Stimulated activated naive CD8-positive, alpha-beta T cell treated with anti-CD3 and anti-CD28 coated beads, Interleukin-15, Interleukin-2, amounts not matched to agents 100 U/mL and 50 U/mL, for 24 hours (primary cell): ENCODE measurements at places on chromosomes 2 and 18.

- no peak for DNase-seq
Measured at GRCh38 chr2:31411771-31412170, 2.8 kb downstream of the XDH start.

DNA sequence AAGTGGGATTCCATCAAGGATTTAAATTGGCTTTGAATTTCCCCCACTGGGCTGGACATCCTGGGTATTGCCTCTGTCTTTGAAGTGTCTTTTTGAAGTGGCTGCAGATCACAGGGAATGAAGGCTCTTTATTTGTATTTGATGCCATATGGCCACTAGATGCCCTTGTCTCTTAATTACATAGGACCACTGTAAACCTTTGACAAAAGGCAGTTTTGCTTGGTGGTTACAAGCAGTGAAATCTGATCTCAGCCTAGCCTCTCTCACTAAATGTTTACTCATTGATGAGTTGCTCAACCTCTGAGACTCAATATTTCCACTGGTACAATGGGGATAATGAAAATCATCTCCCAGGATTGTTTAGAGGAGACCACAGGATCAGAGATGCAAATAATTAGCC is 102.2 kb downstream of the INSIG2 start:
- DNase-seq, result no peak

- no peak for DNase-seq
Measured at GRCh38 chr2:159225025-159226016, 61.2 kb downstream of the WDSUB1 start.

DNA sequence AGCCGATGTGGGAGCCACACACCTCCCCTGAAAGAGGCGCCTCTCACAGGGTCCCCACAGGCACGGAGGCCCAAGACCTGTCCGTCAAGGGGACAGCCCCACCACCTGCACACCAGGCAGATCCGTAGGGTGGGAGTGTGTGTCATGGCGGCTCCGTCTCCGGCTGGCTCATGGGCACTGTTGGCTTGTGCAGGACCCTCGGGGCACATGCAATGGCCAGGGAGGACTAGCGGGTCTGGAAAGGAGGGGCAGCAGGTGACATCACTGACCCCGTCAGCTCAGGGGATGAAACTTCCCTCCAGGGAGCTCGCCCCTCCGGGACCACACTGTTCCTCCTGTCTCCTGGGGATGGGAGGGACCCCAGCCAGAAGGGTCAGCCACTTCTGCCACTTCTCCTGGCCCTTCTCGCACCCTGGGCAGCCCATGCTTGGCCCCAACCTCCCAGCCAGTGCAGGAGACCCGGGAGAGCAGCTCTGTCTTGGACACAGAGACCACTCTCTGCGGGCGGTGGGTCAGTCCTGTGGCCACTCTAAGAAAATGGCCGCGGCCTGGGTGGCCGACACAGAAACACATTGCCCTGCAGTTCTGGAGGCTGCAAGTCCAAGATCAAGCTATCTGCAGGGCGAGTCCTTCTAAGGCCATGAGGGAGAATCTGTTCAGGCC is 75.1 kb upstream of the TWIST2 start:
- DNase-seq, result no peak

GRCh38 chr2:107027205-107027604 is 141.2 kb upstream of the ST6GAL2 start:
- DNase-seq, result no peak

DNA sequence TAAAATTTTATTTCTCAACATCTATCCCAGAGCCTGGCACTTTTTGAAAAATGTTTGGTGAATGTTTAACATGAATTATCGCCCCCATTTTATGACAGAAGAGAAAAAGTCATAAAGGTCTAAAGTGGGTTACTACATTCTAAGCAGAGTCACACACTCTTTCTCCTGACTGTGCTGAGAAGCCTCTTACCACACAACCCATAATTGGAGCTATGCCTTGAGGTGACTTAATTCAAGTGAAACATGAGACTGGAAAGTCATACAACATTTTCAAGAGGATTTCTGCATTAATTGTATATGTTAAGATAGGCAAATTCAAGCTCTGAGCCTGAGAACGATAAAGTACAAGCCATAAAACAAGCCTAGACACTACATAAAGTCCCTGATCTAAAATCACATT is 3.1 kb upstream of the DSEL start:
- DNase-seq, result no peak

DNA sequence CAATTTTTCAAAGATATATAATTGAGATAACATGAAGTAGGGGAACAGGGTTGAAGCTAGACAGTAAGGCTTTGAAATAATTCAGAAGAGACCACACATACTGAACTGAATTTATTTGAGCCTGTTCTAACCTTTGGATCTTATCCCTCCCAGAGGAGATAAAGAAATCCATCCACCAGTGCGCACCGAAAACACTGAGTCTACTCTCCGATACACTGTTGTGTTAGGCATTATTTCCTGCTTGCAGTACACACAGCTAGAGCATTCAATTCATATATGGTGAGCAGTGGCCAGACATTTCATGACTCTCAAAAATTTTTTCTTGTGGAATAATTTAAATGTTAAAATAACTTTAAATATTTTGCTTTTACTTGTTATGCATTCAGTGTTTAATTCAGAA is 342.7 kb downstream of the GPD2 start:
- DNase-seq, result no peak

DNA sequence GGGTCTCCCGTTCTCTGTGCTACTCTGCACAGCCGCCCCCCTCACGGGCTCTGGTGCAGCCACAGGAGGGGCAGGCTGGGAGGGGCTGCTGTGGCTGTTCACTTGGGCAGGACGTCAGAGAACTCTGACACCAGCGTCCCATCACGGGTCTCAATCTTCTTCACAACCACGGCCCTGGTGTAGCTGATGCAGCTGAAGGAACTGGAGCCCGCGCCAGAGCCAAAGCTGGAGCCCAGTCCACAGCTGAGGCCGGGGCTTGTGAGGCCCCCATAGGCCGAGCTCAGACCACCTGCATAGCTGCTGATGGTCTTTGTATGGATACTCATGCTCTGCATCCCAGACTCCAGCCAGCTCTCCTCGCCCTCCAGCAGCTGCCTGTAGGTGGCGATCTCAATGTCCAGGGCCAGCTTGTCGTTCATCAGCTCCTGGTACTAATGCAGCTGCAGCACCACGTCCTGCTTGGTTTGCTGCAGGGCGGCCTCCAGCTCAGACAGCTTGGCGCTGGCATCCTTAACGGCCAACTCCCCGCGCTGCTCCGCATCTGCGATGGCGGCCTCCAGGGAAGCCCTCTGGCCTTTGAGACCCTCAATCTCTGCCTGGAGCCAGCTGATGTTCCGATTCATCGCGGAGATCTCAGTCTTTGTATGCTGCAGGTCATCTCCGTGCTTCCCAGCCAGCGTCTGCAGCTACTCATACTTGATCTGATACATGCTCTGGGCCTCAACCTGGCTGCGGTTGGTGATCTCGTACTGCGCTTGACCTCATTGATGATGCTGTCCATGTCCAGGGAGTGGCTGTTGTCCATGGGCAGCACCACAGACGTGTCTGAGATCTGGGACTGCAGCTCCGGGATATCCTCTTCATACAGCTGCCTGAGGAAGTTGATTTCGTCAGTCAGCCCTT is 7.4 kb upstream of the DUSP19 start:
- peak; percentile 8 for DNase-seq

GRCh38 chr2:230866756-230867523 is 2.2 kb downstream of the ITM2C start:
- DNase-seq, result peak; percentile 77

GRCh38 chr2:172375251-172375650 is 52.1 kb upstream of the ITGA6 start:
- no peak for DNase-seq

GRCh38 chr2:67399831-67400489 is 2.8 kb downstream of the ETAA1 start:
- DNase-seq, result no peak

GRCh38 chr2:170465241-170465640 is 249.9 kb upstream of the SP5 start:
- DNase-seq, result no peak

DNA sequence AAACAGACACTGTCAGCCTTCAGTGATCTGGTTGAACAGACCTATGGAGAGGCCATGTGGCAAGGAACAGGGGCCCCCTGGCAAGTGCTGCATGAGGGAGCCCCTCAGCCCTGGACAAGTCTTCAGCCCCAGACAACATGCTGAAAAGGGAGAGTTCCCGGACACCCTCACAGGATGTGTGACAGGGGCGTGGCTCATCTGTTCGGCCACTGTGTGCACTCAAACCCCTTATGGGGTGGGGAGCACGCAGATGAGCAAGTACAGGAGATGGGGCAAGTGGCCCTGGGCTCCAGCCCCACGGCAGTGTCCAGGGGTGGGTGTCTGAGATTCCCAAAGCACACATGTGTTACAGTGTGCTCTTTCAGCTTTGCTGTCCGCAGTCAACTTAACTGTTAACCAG is 35.4 kb upstream of the MPPE1 start:
- no peak for DNase-seq

DNA sequence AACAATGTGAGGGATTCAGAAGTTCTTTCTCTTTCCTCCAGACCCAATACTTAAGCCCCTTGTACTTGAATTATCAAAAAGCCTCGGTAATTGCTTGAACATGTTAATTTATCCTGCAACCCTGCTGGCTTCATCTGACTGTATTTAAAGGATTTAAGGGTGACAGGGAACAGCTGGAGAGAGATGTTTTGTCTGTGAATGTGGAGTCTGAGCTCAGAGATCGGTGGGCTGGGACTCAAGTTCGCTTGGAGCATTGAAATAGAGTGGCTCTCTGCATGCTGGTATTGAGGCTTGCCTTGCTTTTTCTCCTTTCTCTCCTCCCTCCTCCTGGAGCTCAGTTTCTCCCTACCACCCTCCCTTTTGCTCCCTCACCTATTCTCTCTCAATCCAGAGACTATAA is 73.6 kb downstream of the BOD1L2 start:
- no peak for DNase-seq

GRCh38 chr2:133326652-133327397 is 241.4 kb downstream of the NCKAP5 start:
- no peak for DNase-seq
